ENCODE measurements at places on chromosomes 1 and 21.

- DNase-seq = no peak
These were observed 367.8 kb upstream of the PBX1 start for GRCh38 chr1:164191191-164191590.

GRCh38 chr1:151809985-151810556 is 4.9 kb upstream of the LINGO4 start:
- DNase-seq = no peak

DNA sequence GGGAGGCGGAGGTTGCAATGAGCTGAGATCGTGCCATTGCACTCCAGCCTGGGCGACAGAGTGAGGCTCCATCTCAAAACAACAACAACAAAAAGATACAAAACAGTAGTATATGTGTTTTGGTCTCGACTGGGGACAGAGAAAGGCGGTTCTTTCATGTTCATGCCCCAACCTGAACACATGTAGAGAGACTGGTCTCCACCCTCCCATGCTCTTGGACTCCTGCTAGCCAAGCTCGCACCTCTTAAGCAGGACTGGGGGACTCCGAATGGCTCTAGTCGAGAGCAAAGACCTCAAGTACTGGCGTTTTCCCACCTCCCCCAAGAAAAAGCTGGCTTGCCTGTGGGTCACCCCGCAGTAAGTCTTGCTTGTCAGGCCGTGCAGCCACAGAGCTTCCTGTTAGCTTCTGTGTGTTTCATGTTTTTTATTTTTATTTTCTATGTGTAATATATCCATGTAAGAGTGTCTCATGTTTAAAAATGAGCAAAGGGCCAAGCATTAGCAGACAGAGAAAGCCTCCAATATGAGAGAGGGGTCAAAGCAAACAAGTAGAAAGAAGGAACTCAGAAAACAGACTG is 91.6 kb downstream of the SCCPDH start:
- no peak for DNase-seq

DNA sequence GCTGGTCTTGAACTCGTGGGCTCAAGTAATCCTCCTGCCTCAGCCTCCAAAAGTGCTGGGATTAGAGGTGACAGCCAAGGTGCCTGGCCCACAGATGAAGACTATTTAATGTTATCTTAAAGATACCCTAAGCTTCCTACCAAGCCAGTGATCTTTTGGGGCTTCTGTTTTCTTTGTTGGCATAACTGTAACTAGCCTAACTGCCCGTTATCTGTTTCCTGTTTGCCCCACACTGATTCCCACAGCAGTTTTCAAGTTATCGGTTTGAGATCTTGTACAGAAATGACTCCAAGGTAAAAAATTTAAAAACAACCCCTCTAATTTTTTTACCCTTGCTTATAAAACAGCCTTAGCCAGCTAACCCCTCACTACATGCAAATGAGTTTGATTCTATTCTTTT is 12.4 kb downstream of the SELL start:
- DNase-seq = no peak

GRCh38 chr1:108154314-108154713 is 45.8 kb downstream of the SLC25A24 start:
- DNase-seq = no peak

GRCh38 chr1:222897527-222898190 is 82.8 kb downstream of the DISP1 start:
- no peak for DNase-seq

DNA sequence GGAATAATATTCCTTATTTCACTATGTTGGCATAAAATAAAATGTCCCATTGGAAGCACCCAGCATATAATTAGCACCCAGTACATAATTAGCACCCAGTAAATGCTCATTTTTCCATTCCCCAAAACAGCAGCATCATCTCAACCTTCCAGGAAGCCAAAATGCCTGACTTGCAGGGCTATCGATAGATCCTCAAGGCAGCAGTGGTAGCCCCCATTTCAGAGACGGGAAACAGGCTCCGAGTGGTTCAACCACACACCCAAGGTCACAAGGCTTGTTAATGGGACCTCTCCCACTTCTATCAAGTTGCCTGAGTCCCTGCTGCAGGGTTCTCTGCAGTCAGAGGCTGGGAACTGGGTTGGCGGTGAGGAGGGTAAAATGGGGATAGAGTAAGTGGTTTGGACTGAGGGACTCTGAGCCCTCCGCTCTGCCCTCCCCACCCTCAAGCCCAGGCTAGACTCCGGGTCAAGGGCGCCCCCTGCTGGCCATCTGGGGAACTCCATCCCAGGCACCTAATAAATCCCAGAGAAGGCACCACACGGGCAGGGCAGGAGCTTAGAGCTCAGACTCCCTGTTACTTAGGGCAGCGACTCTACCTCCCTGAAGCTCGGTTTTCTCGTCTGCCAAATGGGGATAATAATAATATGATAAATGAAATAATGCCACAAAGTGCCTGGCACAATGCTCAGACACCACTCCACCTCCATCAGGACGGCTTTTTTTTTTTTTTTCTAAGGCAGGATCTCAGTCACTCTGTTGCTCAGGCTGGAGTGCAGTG is 21.9 kb upstream of the LAPTM5 start:
- DNase-seq = peak; percentile 94

GRCh38 chr1:208644401-208645160 is 400.4 kb upstream of the PLXNA2 start:
- no peak for DNase-seq

GRCh38 chr21:25329227-25329825 is 278.0 kb downstream of the MRPL39 start:
- no peak for DNase-seq

DNA sequence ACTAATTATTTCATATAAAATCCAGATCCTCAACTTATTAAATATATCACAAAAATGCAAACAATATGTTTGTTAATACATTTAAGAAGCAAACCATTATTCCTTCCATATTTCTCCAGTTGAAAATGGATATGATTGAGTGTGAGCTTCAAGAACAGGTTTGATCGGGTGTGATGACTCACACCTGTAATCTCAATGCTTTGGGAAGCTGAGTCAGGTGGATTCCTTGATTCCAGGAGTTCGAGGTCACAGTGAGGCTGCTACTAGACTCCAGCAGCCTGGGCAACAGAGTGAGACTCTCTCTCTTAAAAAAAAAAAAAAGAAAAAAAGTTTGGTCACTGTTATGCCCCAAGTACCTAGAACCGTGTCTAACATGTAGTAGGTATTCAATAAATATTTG is 42.9 kb upstream of the RRP15 start:
- DNase-seq = no peak

GRCh38 chr1:171969813-171970212 is 128.5 kb downstream of the DNM3 start:
- DNase-seq = no peak

DNA sequence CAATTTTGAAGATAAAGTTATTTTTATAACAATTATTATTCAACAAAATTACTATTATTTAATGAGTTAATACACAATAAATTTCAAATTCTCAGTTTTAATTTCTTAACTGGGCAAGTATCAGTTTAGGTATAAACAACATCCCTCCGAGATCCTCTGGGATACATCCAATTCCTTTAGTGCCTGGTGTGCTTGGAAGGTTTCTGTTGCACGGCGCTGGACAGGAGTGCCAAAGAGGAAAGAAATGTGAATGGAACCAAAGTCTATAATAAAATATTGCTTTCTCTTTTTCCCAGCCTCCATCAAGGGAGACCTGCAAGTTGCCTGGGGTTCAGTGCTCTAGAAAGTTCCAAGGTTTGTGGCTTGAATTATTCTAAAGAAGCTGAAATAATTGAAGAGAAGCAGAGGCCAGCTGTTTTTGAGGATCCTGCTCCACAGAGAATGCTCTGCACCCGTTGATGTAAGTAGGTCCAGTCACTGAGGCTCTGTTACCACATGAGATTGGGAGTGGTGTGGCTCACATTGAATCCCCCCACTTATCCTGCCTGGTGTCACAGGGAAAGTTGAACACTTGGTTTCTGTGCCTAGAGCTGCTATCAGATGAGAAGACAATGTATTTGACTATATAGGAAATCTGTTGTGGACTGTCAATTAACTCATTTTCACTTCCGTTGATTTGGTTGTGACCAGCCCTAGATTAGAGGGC is 22.8 kb downstream of the DDR2 start:
- no peak for DNase-seq

- no peak for DNase-seq
These were observed 663 bp downstream of the ACOT7 start for GRCh38 chr1:6392809-6393399.

- no peak for DNase-seq
These were observed 483.3 kb downstream of the TTLL7 start for GRCh38 chr1:83515578-83516154.

GRCh38 chr1:110495926-110496600 is 22.9 kb downstream of the KCNA10 start:
- DNase-seq = peak; percentile 78

GRCh38 chr1:83583351-83584014 is 415.4 kb downstream of the TTLL7 start:
- no peak for DNase-seq

- no peak for DNase-seq
These were observed 112.6 kb upstream of the ADAR start for GRCh38 chr1:154720328-154721297.

DNA sequence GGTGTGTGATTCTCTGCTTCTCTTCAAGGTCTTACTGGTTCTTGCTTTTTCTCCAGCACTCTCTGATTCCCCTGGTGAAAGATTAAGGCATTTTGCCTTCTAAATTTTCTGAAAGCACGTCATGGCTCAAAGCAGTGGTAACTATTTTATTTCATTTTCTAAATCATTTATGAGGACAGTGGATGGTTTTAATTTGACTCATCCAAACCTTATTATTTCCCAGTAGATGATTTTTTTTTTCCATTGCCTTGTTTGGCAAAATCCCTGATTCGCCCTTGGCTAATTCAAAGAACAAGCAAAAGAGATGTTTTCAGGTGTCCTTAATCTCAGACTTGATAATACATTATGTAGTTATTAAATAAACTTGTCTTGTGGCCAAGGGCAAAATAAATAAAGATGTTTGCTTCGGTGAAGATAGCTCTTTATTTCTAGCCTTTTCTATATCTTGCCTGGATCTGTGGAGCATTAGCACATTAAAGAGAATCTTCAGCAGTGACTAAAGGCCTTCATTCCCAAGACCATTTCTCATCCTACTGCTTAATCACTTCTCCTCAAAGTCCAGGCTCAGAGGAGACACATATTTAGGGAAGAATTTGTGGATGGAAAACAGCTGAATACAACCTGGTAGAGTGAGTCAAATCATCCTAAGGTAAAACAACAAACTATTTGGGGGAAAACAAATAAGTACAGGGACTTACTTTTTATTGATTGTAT is 359.8 kb downstream of the DUSP10 start:
- DNase-seq = no peak

- DNase-seq = no peak
These were observed 223.0 kb downstream of the NRIP1 start for GRCh38 chr21:14841511-14842472.

DNA sequence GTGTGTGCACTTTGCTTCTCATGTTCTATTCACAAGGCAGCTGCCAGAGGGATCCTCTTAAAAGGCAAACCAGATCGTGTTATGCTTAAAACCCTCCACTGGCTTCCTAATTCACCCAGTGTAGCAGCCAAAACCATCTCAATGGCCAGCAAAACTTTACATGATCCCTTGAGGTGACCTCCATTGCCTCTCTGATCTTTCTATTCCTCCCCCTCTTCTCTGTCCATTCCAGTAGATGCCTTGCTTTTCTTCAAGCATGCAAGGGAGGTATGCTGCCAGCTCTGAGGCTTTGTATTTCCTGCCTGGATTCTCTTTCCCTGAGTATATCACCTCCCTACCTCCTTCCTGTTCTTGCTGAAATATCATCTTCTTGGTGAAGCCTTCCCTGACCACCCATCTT is 93.2 kb upstream of the KCNK2 start:
- no peak for DNase-seq

GRCh38 chr1:241767737-241768136 is 80.3 kb upstream of the EXO1 start:
- no peak for DNase-seq

Data from stimulated activated CD4-positive, alpha-beta T cell treated with anti-CD3 and anti-CD28 coated beads, Interleukin-12 subunit alpha, Interleukin-12 subunit beta, amount 100 ng/mL, for 24 hours (primary cell).